RPMI7951 (cell line): ENCODE measurements at places on chromosomes 2 and 18.
A peak's percentile ranks its signal among the peaks of the same experiment; 100 is the strongest.

- no peak for DNase-seq
Measured at GRCh38 chr2:207796585-207797350, 27.1 kb upstream of the FZD5 start.

DNA sequence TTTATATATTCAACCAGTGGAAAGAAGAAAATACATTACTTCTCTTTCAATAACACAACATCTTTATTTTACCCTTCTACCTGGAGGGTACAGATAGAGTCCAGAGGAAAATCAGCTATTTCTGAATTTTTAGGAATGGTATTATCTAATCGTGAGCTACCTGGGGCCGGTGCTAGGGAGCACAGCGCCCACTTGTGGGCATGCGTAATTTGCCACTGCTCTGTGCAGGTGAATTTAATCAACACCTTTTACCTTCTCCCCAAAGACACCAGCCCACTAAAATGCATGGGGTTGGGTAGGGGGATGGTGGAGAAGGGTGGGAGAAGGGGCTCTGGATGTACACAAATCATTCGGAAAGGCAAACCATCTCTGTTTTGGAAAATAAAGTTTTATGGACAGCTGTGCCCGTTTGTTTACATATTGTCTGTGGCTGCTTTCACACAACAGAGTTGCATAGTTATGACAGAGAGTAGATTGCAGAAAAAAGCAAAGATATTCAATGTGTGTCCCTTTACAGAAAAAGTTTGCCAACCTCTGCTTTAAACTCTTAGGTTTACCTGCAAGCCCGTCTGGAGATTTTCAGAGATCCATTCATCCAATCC lies 51.5 kb upstream of the DCC start:
- DNase-seq: no peak

DNA sequence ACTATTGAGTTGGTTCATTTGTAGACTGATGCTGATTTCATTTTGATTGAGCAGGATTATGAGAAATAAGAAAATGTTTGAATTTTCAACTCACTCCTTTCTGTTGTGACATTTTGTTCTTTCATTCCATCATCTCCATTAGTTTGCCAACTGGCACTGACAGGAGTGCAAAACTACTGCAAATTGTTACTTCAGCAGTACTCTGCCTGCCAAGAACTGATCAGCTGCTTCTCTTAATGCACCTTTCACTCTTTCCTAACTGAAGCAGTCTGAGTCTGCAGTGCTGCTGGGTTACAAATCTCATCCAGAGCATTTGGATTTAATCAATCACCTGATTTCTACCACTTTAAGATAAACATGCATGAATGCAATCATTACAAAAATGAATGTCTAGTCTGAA lies 70.9 kb downstream of the TMEFF2 start:
- DNase-seq: no peak

DNA sequence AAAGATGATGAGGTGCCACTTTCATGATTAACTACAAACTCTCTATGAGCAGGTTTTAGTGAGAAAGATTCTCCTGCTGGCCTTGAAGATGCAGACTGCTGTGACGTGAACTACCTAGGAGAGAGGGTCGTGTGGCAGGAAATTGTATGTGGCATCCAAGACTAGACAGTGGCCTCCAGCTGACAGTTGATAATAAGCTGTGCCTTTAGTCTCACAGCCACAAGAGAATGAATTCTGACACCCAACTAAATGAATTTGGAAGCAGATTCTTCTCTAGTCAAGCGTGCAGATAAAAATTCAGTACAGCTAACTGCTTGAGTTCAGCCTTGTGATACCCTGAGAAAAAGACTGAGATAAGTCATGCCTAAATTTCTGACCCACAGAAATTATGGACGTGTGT lies 169.0 kb upstream of the COL3A1 start:
- no peak for DNase-seq

DNA sequence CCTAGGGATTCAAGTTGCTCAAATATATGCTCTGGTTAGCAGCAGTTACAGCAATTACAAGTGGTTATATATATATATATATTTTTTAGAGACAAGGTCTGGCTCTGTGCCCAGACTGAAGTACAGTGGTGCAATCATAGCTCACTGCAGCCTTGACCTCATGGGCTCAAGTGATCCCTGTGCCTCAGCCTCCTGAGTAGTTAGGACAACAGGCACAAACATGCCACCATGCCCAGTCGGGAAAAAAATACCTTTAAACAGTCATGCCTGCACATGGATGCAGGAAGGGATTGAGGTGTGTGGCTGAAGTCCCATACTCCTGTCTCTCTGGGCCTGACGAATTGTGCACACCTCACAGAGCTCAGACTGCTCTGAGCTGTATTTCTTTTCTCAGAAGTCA lies 19.6 kb upstream of the DNAH7 start:
- DNase-seq: no peak

GRCh38 chr2:43057742-43058725 lies 168.4 kb downstream of the ZFP36L2 start:
- DNase-seq: no peak

DNA sequence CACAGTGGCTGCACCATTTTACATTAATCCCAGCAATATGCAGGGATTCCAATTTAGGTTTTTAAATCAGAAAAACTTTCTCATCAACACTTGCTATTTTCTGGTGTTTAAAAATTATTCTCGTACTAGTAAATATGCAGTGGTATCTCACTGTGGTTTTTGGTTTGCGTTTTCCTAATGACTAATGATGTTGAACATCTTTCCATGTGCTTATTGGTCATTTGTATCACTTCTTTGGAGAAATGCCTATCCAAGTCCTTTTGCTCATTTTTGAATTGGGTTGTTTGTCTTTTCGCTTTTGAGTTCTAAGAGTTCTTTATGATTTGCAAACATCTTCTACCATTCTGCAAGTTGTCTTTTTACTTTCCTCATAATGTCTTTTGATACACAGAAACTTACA lies 62.1 kb upstream of the TCF7L1 start:
- DNase-seq: no peak

GRCh38 chr2:1940679-1941078 lies 196.4 kb upstream of the PXDN start:
- DNase-seq: peak; percentile 38

DNA sequence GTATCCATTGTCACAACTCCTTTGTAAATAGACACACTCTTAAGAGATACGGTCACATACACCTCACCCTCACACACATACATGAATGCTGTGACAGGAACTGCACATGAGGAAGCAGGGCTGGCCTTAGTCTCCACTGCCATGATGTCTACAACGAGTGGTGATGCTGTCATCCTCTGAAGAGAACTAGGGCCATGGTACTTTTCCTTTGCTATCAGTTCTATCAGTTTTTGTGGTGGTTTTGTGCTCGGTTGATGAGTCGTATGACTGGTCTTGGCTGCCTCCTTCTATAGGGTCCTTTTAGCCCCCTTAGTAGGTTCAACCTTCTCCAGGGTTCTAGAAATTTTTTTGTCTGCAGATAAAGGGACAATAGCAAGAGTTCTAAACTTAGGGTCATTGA lies 66.0 kb downstream of the MYO3B start:
- DNase-seq: no peak

DNA sequence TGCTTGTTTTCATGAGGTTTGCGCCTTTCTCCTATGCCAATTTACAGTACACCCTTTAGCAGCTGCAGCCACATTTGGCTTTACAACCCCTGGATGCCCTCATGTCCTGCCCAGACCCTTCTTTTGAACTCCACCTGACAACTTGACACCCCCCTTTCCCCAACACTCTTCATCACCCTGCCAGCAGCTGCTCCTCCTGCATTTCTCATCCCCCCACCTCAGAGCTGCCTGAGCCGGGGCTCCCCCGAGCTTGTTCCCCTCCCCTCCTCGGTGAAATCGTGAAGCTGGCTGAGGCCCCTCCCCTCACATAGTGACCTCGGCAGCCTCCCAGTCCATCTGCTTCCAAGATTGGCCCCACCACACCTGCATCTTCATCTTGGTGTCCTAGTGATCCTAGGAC lies 40.5 kb downstream of the LRRFIP1 start:
- no peak for DNase-seq

DNA sequence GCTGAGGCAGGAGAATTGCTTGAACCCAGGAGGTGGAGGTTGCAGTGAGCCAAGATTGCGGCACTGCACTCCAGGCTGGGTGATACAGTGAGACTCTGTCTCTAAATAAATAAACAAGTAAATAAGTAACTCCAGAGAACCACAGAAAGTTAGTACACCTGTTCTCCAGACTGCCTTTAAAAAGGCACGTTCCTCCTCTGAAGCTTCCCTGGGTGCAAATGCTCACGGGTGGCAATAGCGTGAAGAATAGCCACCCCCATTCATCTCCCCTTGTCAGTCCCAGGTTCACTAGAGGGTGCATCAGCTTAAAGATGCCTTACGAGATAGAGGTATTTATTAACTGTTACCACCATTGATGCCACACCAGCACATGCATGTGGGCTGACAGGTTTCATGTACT lies 64.3 kb upstream of the RTN4 start:
- no peak for DNase-seq

DNA sequence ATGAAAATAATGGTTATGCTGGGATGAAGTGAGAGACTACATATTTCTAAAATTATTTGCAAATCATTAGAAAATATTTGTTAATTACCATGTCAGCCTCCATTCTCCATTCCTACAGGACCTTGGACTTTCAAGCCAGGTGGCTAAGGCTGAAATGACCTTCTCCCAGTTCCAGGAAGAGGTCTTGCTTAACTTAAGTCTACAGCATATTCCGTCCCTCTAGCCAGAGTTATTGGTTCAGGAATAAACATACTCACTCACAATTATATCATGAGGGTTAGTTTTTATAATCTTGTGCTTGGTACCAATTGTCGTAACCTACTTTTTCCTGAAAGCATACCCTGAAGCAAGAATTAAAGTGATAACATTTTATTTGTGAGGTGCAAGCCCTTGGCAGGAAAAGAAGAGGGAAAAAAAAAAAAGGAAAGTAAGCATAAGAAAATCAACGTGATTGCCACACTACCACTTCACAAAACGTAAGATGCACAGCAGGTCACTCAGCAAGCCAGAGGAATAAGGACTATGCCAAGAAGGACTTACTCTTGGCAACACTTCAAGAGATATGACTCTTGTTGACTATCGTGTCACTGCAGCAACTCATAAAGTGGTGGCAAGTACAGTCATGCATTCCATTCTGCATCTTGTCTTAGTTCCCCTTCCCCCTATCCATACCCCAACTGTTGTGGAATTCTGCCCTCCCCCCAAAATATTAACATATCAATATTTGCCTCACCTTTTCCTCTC lies 479.1 kb downstream of the MBD2 start:
- no peak for DNase-seq

DNA sequence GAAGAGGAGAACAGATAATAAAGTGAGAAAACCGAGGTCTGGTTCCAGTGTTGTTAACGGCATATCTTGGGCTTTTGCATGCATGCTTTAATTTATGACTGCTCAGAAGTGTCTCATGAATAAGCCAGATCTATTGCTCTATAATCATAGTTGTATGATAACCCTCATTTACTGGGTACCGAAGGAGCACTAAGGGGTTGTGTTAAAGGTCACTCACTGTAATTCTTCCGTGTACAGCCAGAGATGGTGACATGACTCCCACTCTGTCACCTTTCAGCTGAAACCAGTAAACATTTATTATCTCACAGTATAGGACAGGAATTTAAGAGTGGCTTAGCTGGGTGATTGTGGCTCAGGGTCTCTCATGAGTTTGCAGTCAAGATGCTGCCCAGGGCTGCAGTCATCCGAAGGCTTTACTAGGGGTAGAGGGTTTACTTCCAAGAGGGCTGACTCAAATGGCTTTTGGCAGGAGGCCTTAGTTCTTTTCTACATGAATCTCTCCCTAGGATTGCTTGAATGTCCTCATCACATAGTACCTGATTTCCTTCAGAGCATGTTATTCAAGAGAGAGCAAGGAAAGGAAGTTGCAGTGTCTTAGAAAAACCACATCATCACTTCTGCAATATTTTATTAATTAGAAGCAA lies 107.0 kb downstream of the NAB1 start:
- DNase-seq: no peak

- DNase-seq: no peak
Measured at GRCh38 chr2:177964892-177965291, 107.7 kb downstream of the PDE11A start.

DNA sequence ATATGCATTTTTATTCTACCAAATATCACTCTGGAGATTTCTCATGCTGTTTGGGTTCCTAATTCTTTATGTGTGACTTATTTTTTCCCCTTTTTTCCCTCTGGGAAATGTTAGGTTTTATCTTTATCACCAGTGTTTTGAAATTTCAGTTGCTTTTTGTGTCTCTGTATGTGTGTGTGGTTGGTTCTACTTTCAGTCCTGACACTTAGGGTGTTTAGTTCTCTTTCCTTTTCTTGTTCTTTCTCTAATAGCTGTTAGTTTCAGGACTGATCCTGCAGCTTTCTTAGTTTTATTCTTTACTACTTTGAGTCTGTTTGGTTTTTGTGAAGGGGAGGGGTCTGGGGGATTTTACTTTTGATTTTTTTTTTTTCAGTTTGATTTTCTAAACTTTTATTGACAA lies 23.1 kb downstream of the PPM1B start:
- no peak for DNase-seq

- DNase-seq: peak; percentile 92
Measured at GRCh38 chr18:57813245-57813644, 10.1 kb upstream of the ATP8B1 start.
